ENCODE measurements at places on chromosomes 7 and 10.

- no peak for DNase-seq
Measured at GRCh38 chr10:48494611-48495010, 110.3 kb downstream of the ARHGAP22 start.

GRCh38 chr7:711922-712380 is 14.5 kb upstream of the DNAAF5 start:
- no peak for DNase-seq

- no peak for DNase-seq
Measured at GRCh38 chr7:108224387-108224786, 94.2 kb upstream of the LAMB4 start.

DNA sequence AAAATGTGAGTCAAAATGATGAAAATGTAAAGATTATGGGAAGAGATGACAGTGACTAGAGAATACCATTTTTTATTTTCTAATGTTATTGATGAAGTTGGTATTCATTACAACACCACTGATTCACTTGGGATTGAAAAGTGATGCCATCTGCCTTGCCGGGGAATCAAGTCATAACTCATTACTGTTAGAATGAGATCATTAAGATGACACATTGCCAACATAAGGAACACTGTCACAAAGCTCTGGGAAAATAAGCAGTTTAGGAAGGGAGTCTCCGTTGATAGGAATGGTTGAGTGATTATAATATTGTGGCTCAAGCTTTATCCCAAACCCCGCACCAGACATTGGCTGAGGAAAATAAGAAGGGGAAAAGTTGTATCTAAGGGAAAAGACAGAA is 121.5 kb upstream of the PLPP4 start:
- DNase-seq, result no peak

- DNase-seq, result no peak
Measured at GRCh38 chr10:130745821-130746220, 565.7 kb downstream of the TCERG1L start.

DNA sequence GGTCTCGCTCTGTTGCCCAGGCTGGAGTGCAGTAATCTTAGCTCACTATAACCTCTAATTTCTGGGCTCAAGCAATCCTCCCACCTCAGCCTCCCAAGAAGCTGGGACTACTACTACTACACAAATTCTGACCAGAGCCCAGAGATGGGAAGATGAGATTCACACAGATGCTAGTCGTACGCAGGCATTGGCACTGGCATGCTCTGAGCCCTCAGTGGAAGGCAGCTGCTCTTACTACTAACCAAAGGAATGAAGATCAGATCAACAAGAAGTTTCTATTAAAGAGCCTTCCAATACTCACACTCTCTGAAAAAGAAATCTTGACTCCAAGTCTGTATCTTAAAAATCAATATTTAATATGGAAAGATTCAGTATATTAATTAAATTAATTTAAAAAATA is 10.7 kb downstream of the GDF2 start:
- DNase-seq, result no peak

GRCh38 chr7:22853674-22854157 is 31.1 kb upstream of the TOMM7 start:
- peak; percentile 91 for DNase-seq

GRCh38 chr7:732094-732541 is 5.0 kb upstream of the PRKAR1B start:
- no peak for DNase-seq

DNA sequence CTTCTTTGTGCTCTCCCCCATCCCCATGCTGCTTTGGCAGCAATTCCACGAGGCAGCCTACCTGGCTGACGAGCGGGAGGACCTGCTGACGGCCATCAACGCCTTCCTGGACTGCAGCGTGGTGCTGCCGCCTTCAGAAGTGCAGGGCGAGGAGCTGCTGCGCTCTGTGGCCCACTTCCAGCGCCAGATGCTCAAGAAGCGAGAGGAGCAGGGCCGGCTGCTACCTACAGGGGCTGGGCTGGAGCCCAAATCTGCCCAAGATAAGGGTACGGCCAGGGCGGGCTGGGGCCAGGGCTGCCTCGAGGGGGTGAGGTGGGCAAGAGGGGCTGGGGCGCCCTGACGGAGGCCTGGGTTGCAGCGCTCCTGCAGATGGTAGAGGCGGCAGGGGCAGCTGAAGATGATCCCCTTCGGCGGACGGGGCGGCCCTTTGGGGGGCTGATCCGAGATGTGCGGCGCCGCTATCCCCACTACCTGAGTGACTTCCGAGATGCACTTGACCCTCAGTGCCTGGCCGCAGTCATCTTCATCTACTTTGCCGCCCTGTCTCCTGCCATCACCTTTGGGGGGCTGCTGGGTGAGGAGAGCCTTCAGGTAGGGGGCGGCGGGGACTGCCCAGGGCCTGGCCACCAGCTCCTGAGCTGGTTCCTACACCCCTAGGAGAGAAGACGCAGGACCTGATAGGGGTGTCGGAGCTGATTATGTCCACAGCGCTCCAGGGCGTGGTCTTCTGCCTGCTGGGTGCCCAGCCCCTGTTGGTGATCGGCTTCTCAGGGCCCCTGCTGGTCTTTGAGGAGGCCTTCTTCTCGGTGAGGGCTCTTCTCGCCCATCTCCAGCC is 9.4 kb downstream of the FASTK start:
- DNase-seq, result no peak

All from Kasumi-1 (cell line).